Frontal cortex (tissue), 4 donors: ENCODE measurements at places on chromosomes 5 and 9. TPM values are rescaled to one million over a fixed set of nuclear protein-coding genes. Genes with fewer than 3 reads are reported as not detected.

DNA sequence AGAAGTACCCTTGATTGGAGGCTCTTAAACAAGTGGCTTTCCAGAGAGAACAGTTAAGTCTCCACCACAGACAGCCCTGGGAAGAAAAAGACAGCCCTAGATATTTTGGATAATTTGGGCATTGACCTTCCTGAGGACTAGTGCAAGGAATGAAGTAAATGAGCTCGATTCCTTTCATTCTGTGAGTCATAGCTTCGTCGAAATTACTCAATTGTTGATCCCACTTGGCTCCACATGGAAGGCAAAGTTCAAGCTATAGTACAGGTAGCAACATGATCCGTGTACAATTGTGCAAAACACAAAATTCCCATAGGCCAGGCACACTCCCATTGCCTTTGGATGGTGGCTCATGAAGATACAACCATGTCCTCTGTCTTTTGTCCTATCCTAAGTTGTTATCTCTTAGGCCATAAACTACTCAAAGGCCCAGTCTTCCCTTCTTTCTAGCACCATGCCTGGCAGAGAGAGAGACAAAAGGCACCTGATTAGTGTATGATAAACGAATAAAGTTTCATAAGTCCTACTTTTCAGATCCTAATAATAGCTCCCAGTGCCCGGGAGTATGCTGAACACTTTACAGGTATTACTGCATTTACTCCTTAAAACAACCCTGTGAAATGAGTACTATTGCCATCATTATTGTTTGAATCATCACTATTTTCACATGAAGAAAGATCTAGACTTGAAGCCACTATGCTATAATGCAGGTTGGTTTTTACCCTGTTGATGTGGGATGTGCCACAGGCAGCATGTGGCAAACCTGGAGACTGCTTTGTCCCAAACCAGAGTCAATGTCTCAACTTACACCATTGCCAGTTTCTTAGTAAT, 116.7 kb upstream of the RANBP3L start:
- DNase-seq, result no peak

GRCh38 chr5:66469684-66470083, 126.5 kb upstream of the MAST4 start:
- no peak for DNase-seq

GRCh38 chr5:75042522-75042921, 9.8 kb downstream of the GCNT4 start:
- DNase-seq, result no peak

- peak; percentile 2 for DNase-seq
These were observed 907 bp upstream of the NR2F1 start for GRCh38 chr5:93582167-93582462.

DNA sequence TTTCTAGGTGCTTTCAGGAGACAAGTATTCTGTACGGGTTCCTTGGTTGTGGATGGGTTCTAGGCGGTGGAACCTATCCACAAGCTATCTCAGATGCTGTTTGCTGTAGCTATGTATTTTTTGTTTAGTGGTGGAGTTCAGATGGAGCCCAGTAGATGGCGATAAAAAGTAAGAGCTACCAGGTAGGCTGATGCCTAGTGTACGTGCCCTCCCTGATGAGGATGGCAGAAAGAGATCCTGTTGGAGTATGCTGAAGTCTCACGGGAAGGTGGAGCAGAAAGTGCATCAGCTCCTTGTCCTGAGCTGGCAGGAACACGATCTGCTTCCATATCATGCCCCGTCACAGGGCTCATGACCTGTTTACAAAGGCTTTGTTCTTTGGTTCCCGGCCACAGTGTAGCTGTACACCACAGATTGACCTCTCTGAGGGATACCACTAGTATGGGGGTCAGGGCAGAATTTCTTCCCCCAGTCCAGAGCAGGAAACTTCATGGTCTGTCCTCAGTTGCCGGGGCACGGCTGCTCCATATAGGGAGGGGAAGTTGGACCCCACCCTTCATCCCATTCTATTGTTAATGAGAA, 12.6 kb upstream of the UGT3A2 start:
- peak; percentile 46 for DNase-seq

FCN2 gene
- not detected for total RNA-seq

ENTPD2 gene
- 0.82 TPM for total RNA-seq

SEMA4D gene
- total RNA-seq, result 7.7 TPM

SVEP1 gene
- total RNA-seq, result 8.6 TPM

ANAPC2 gene
- 22.4 TPM for total RNA-seq
